ENCODE measurements at places on chromosomes 7 and 10.

GRCh38 chr7:87151002-87151728, 1.1 kb upstream of the DMTF1 start:
- DNase-seq: no peak

- no peak for DNase-seq
Observed at GRCh38 chr10:31704195-31704594, 224.4 kb downstream of the ARHGAP12 start.

DNA sequence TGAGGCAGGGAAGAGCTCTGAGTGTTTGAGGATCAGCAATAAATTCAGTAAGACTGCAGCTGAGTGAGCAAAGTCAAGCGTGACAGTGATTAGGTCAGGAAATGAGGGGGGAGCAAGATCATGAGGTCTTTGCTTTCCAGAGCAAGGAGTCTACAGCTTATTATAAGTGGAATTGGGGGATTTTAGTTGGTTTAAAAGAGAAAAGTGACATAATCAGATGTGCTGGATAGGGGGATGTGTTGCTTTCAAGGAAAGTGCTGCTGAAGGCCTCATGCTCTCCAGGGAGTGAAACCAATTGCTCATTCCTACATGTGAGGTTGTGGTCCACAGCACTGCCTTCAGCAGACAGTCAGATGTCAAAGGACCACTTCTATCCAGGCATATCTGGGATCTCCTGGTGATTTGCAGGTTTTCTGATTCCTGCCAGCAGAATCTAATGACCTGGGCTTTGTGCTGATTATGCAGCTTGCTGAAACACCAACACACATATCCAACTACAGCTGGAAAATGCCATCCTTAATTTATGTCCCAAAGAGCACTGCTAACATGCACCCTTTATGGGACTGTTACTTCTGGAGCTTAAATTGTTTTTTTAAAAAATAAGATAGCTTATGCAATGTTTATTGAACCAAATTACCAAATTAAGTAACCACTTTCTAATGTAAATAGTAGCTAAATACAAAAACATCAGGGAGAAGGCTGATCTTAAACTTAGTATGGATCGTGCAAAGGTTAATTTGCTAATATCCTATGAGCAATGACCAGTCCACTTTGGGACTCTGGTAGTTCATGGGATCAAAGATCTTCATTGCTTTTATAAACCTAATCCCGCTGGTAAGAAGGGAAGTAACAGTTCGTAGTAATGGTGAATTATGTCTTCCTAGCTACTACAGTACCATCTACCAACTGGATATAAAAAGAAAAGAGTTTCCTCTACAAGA, 607.6 kb downstream of the KCNMA1 start:
- no peak for DNase-seq

DNA sequence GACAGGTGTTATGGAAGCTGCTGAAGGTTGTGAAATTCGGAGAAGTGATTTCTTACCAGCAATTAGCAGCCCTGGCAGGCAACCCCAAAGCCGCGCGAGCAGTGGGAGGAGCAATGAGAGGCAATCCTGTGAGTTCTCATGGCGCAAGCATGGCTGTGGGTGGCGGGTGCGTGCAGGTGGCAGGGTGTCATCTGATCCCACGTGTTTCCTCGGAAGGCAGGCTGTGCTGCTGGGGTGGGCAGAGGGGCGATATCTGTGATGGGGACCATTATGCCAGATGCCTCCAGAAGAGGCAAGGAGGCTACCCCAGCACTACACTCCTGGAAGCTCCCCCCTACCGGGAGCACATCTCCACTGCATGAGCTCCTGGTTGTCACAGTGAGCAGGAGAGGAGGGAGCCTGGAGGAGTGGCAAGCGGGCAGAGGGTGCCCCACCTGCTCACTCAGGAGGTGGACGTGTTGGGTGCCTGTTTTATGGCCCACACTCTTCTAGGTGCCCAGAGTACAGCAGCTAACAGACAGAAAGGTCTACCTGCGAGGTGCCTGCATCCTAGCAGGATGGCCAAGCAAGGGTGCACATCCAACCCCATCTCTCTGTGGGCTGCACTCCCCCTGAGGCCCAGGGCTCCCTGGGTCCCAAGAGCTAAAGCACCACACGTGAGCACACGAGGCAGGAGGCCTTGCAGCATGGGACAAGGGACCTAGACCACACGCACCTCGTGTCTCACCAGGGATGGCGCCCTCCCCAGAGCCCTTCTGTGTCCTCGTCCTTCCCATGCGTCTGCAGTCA, 204.7 kb downstream of the EBF3 start:
- no peak for DNase-seq

- DNase-seq: no peak
Observed at GRCh38 chr7:88020953-88021665, 87.1 kb downstream of the ADAM22 start.

- DNase-seq: no peak
Observed at GRCh38 chr10:124674768-124675222, 69.4 kb downstream of the FAM53B start.

- no peak for DNase-seq
Observed at GRCh38 chr7:31921047-31921446, 149.2 kb downstream of the PDE1C start.
